IMR-90 (cell line): ENCODE measurements at places on chromosomes 16 and 17.

DNA sequence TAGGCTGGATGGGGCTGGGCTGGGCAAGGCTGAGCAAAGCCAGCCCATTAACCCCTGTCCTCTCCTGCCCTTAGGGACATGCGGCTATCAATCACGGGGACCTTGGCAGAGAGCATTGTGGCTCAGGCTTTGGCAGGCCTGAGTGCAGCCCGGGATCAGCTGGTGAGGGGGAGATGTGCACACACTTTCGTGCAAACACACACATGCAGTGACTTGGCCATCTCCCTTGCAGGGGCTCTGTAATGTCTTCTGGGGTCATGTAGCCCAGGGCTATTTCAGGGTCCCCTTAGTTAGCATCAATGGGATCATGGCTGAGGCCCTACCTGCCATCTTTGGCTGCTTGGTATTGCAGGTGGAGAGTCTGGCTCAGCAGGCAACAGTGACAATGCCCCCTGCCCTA is 6.9 kb downstream of the CARMIL2 start:
- DNase-seq: no peak

- peak; percentile 92 for DNase-seq
Measured at GRCh38 chr17:66542967-66543520, 240.6 kb downstream of the PRKCA start.

- DNase-seq: no peak
Measured at GRCh38 chr17:76276069-76276431, 10.9 kb downstream of the UBALD2 start.

- DNase-seq: peak; percentile 36
Measured at GRCh38 chr16:50326835-50327465, 41.8 kb downstream of the BRD7 start.

DNA sequence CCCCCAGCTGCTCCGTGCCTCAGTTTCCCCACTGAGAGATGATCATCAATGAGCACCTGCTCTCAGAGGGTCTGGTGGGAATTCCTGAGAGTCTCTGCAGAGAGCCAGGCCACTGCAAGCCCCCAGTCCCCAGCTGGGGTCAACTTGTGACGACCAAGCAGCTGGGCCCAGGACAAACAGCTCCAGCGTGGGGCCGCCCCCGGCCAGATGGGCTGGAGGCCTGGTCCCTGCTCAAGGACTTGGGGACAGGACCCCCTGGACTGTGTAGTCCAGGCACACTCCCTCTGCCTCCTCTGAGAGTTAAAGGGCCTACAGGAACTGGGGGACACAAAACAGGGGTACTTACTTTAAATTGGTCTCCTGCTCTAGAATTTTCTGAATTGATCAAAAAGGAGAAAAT is 16.6 kb upstream of the AATK start:
- no peak for DNase-seq

DNA sequence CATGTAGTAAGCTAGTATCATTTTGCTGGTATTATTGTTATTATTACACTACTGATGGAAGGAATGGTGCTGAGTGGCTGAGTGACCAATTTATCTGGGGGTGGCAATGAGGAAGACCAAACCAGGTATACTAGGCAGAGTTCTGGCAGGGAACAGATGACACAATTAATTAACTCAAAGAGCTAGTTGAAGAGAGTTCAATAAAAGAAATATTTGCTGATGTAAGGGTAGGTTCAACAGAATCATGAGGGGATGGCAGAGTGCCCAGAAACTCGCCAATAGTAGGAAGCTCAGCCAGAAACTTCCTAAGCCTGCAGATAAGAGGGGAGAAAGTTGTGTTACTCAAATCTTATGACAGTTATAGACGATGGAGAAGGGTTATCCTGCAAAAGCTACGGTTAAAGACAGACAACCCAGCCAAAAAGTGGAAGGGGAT is 352.5 kb downstream of the KCNJ2 start:
- DNase-seq: peak; percentile 24

GRCh38 chr16:17557480-17557879 is 86.7 kb upstream of the XYLT1 start:
- no peak for DNase-seq

GRCh38 chr17:18896146-18896545 is 38.2 kb downstream of the PRPSAP2 start:
- no peak for DNase-seq

- no peak for DNase-seq
Measured at GRCh38 chr16:83968306-83968851, 335 bp downstream of the NECAB2 start.

- DNase-seq: no peak
Measured at GRCh38 chr17:58252141-58252540, 13.8 kb downstream of the LPO start.

GRCh38 chr17:41352597-41353366 is 2.2 kb upstream of the KRT33A start:
- peak; percentile 5 for DNase-seq

GRCh38 chr17:64032081-64032480 is 11.6 kb upstream of the ICAM2 start:
- DNase-seq: peak; percentile 34

- DNase-seq: no peak
Measured at GRCh38 chr17:12909046-12909445, 108.8 kb downstream of the ELAC2 start.

DNA sequence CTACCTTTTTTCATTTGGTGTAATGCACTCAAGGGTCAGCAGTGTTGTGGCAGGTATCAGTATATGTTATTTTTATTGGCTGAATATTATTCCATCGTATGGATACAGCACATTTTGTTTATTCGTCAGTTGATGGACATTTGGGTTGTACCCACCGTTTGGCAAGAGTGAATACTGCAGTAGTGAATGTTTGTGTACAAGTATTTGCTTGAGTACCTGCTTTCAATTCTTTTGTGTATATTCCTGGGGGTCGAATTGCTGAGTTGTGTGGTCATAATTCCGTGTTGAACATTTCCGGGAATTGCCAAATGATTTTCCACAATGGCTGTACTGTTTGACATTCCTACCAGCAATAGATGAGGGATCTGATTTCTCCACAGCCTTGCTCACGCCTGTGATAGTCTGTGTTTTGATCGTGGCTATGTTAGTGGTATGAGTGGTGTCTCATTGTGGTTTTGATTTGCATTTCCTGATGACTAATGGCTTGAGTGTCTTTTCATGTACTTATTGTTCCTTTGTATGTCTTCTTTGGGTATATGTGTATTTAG is 108.4 kb downstream of the OR1D5 start:
- DNase-seq: peak; percentile 97

- DNase-seq: no peak
Measured at GRCh38 chr17:28956861-28957260, 5.5 kb upstream of the PHF12 start.

GRCh38 chr16:58086381-58087208 is 42.6 kb downstream of the CFAP20 start:
- no peak for DNase-seq

DNA sequence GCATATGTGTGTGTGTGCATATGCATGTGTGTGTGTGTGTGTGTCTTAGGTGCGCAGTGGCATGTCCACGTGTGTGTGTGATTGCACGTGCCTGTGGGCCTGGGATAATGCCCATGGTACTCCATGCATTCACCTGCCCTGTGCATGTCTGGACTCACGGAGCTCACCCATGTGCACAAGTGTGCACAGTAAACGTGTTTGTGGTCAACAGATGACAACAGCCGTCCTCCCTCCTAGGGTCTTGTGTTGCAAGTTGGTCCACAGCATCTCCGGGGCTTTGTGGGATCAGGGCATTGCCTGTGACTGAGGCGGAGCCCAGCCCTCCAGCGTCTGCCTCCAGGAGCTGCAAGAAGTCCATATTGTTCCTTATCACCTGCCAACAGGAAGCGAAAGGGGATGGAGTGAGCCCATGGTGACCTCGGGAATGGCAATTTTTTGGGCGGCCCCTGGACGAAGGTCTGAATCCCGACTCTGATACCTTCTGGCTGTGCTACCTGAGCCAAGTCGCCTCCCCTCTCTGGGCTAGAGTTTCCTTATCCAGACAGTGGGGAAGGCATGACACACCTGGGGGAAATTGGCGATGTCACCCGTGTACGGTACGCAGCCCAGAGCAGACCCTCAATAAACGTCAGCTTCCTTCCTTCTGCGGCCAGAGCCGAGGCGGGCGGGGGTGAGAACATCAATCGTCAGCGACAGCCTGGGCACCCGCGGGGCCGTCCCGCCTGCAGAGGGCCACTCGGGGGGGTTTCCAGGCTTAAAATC is 47.6 kb downstream of the IL21R start:
- DNase-seq: no peak

DNA sequence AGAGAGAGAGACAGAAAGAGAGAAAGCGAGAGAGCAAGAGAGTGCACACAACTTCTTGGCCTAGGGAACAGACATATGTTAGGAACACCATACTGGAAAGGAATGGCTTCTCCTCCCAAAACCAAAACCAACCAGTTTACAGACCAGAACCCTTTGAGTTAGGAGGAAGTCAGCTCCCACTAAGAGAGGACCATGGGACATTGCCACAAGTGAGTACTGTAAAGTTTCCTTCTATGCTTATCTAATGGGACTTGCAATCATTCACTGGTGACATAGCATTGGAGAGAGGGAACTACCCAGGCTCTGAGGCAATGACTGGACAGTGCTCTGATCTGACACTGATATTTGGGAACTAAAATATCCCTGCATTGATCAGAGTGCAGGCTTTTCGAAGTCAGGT is 32.4 kb downstream of the TBC1D3B start:
- no peak for DNase-seq

DNA sequence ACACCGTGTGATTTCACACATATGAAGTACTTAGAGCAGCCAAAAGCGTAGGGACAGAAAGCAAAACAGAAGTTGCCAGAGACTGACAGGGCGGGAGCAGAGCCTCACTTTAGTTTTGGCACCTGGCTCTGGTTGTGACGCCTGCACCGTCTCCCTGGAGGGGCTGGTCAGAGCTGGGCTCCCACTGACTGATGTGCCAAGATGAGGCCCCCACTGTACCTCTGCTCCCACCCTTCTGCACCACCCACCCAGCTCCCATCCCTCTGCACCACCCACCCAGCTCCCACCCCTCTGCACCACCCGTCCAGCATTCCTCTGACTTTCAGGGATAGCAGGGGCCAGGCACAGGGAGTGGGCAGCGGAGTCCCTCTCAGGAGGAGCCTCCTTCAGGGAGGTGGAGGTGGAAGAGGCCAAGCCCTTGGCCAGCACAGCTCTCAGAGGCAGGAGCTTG is 3.2 kb upstream of the PRSS21 start:
- no peak for DNase-seq

- DNase-seq: no peak
Measured at GRCh38 chr17:51491416-51491815, 231.1 kb downstream of the UTP18 start.

DNA sequence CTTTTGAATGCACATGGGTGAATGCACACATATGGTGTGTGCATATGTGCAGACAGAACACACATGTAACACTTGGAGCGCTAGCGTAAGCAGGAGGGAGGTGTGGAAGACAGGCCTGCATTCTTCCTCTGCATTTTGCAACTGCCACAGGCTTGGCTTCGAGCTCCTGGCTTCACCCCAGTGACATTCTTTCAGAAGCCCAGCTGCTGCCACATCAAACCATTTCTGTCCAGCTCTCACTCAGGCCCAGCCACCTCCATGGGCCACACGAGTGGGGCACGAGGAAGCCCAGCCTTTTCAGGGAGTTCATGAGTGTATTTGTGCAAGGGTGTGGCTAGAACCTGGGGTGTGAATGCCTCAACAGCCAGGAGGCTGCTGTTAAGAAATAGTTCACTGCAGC is 18.8 kb downstream of the LGALS3BP start:
- no peak for DNase-seq
